ENCODE measurements at places on chromosomes 16 and 17. TPM values are rescaled to one million over a fixed set of nuclear protein-coding genes. Genes with fewer than 3 reads are reported as not detected.

Gene CDC27
- 49.6 TPM for polyA plus RNA-seq

Gene CLEC19A
- polyA plus RNA-seq: 0.16 TPM

Gene ITGB4
- 4.6 TPM for polyA plus RNA-seq

Gene HOXB4
- polyA plus RNA-seq: 1.2 TPM

DNA sequence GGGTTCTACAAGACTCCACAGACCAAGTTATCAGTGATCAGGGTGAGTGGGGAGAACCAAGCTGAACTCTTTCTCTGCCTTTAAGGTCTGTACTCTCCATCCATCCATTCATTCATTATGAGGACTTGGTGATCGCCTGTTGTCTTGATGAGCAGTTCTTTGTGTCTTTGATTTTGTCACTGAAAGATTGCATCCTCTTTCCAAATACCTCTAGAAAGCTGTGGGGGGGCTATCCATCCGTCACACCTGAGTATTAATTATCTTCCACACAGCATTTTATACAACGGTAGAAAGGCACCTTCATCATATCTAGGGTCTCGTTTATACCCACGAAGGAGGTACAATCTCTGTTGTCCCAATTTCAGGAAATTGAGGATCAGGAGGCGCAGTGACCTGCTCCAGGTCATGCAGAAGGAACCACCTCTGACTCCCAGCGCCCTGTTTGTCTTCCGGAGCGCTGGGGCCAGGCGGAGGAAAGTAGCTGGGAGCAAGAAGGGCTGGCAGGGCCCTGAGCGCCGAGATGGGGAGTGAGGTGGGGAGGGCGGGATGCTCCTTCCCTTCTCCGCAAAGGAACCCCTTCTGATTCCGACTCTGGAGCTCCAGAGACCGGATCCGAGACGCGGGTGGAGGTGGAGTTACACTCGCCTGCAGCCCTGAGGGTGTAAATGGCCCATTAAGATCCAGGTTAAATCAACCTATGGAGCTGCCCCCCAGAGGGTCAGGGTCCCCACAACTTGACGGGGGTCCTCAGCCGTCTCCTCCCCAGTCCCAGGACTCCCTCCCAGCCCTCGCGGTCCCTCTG lies 605 bp upstream of the ABAT start:
- no peak for DNase-seq

GRCh38 chr16:27640277-27640600 lies 90.3 kb downstream of the KATNIP start:
- no peak for DNase-seq

GRCh38 chr16:79422064-79422463 lies 178.5 kb downstream of the MAF start:
- DNase-seq: no peak

- DNase-seq: no peak
These were observed 14.2 kb downstream of the USP36 start for GRCh38 chr17:78826421-78826820.

- no peak for DNase-seq
These were observed 881.3 kb downstream of the CDH11 start for GRCh38 chr16:64240586-64240985.

- no peak for DNase-seq
These were observed 1.3 kb upstream of the RAB11FIP3 start for GRCh38 chr16:424033-424622.

DNA sequence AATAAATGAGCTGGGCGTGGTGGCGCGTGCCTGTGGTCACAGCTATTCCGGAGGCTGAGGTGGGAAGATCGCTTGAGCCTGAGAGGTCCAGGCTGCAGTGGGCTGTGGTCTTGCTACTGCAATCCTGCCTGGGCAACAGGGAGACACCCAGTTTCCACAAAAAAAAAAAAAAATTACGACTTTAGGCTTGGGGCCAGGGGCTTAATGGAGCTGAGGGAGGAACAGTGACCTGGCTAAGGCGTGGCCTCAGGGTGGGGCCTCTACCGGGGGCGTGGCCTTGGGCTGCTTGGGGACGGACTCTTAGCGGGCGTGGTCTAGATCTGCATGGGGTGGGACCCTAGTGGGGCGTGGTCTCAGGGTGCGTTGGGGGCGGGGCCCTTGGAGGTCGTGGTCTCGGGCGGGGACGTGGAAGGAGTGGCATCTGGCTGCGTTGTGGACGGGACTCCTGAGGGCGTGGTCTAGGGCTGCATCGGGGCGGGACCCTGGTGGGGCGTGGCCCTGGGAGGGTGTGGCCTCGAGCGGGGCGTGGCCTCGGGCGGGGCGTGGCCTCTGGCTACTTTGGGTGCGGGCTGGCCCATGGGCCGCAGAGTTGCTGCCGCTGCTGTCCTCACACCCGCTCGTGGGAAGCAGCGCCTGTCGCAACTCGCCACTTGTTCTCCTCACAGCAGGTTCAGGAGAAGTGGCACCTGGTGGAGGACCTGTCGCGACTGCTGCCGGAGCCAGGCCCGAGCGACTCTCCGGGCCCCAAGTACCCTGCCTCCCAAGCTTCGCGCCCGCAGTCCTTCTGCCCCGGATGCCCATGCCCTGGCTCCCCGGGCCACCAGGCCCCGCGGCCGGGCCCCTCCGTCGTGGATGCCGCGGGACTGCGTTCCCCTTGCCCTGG lies 5.8 kb upstream of the C17orf99 start:
- no peak for DNase-seq

GRCh38 chr16:69351309-69352027 lies at the start of gene TMED6:
Gene TMED6 (minus strand): TSS chr16:69351786. CDS start chr16:69351753, 33 bp downstream.
- no peak for DNase-seq

DNA sequence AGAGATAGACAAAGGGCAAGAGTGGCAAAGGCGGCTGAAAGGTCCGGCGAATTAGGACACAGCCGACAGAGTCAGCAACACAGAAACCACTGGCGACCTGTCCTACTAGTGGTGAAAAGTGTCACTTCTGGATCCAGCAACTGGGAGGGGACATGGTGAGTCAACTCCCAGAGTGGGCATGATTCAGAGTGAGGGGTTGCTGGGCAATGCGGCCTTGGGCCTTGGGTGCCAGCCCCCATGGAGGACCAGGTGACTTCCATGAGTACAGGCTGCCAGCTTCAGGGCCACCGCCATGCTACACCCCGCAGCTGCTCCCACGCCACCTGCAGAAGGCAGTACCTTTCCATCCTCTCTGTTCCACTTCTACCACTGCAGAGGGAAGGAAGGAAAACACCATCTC lies 110.6 kb downstream of the ZFHX3 start:
- DNase-seq: no peak

GRCh38 chr17:4073983-4074830 lies 68.6 kb downstream of the ZZEF1 start:
- DNase-seq: no peak

Measured in forelimb muscle (tissue), 1 donor.